Activated T-helper 1 cell treated with anti-CD3 and anti-CD28 coated beads, Interleukin-12 subunit alpha, Interleukin-12 subunit beta, Interleukin-2, Interleukin-4 antibody, amounts not matched to agents 30 ng/mL and 10 ng/mL and 1 ng/mL, durations not matched to agents 14 hours and 24 hours and 36 hours (primary cell): ENCODE measurements at places on chromosomes 3 and 15. TPM values are rescaled to one million over a fixed set of nuclear protein-coding genes. Genes with fewer than 3 reads are reported as not detected.

The LYZL4 gene
- not detected in 2 replicates for total RNA-seq

The HESX1 gene
- 0.18 and 0.32 TPM in 2 replicates for total RNA-seq

DNA sequence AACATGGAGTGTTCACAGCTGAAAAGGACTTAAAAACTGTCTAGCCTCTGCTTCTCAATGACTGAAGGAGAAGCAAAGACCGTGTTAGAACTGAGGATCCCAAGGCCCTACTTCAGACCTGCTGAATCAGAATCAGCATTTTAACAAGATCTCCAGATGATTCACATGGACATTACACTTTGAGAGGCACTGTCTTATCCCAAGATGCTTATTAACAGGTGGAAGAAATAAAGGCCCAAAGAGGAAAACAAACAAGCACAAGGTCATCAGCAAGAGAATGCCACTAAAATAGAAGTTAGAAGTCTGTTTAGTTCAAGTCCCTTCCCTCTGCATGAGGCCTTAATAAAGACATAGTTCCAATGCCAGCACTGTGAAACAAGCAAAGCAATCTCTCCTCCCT is 191.4 kb upstream of the BCL6 start:
- DNase-seq: no peak
- peaks cover 8% of the 10 kb centered on the region for H3K36me3 ChIP-seq
- H3K27me3 ChIP-seq: peaks cover 17% of the 10 kb centered on the region
- peaks cover 19% of the 10 kb centered on the region for H3K4me1 ChIP-seq
- no peak overlapping the region for H3K4me3 ChIP-seq
- H3K27ac ChIP-seq: no peak overlapping the region

- no peak overlapping the region for H3K27ac ChIP-seq
- DNase-seq: no peak
- H3K36me3 ChIP-seq: no peaks in the 10 kb centered on the region
- H3K4me3 ChIP-seq: no peak overlapping the region
Measured at GRCh38 chr3:24192469-24193056, 247.5 kb downstream of the NR1D2 start.

DNA sequence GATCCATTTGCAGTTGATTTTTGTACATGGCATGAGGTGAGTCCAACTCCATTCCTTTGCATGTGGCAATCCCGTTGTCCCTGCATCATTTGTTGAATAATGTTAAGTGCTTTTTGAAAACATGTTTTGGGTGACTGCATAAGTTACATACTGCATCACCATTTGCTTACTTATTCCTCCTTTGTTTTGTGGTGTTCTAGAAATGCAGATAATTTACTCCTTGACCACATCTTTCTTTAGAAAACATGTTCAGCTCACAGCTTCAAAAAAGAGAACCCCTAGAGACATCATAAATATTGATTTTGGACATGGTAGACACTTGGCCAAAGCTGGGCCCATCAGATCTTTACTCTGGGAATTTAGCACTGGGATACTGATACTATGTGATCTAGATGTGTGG is 135.3 kb upstream of the DAZL start:
- H3K4me1 ChIP-seq: peaks cover 5% of the 10 kb centered on the region
- no peaks in the 10 kb centered on the region for H3K36me3 ChIP-seq
- DNase-seq: no peak
- H3K27ac ChIP-seq: no peak overlapping the region
- peaks cover 4% of the 10 kb centered on the region for H3K27me3 ChIP-seq
- no peak overlapping the region for H3K4me3 ChIP-seq

The LEKR1 gene
- 0.57 TPM in 1 of 2 replicates, not detected in the other for total RNA-seq

The ACTRT3 gene
- 1.1 and 1.3 TPM in 2 replicates for total RNA-seq

The CHDH gene
- total RNA-seq: 0.42 and 0.91 TPM in 2 replicates

The CASR gene
- not detected in 2 replicates for total RNA-seq

The GOLGA8J gene
- 0.23 TPM in 1 of 2 replicates, not detected in the other for total RNA-seq

The ULK4 gene
- 7.3 and 8.1 TPM in 2 replicates for total RNA-seq

- peaks cover 5% of the 10 kb centered on the region for H3K36me3 ChIP-seq
- H3K27ac ChIP-seq: no peak overlapping the region
- peaks cover 27% of the 10 kb centered on the region for H3K27me3 ChIP-seq
- DNase-seq: no peak
Measured at GRCh38 chr3:125115640-125116039, 59.8 kb upstream of the HEG1 start.

DNA sequence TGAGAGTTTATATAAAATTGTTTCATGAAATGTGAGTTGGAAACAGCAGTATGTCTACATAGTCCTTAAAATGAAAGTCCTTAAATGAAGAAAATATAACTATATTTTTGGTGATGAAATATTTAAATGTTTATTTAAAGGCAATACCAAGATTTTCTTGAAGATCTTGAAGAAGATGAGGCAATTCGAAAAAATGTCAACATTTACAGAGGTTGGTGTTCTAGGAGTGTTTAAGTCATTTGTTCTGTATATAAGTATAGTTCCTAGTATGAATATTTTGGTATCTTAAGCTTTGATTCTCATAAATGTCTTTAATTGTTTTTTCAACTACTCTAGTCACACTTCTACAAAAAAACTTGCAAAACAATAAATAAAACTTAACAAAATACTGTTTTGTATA is 29.0 kb downstream of the NMD3 start:
- H3K36me3 ChIP-seq: peaks cover 36% of the 10 kb centered on the region
- DNase-seq: no peak
- no peak overlapping the region for H3K27ac ChIP-seq
- no peaks in the 10 kb centered on the region for H3K27me3 ChIP-seq
